ENCODE measurements at places on chromosomes 5 and 9.

DNA sequence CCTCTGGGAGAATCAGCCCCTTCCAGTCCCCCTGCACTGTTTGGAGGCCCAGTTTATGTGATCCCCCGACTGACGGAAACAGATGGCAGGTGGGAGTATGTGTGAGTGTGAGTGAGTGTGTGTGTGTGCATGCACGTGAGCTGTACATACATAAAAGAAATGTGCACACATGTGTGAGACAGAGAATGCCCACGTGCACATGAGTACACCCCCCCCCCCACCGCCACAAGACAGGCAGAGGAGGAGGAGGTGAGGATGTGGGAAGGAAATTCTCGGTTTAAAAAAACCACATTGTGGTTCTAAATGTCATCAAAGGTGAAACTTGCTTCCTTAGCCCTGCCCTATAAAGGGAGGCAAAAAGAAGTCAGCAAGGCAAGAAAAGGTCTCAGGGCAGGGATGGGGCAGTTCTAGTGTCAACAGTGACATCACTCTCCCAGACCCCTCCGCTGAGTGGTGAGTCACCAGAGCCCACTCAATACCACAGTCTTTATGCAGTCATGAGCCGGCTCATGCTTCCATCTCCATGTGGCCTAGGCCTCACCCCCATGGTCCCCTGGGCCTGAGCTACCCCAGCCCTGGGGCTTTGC is 79.2 kb upstream of the HSPA9 start:
- no peak for DNase-seq

DNA sequence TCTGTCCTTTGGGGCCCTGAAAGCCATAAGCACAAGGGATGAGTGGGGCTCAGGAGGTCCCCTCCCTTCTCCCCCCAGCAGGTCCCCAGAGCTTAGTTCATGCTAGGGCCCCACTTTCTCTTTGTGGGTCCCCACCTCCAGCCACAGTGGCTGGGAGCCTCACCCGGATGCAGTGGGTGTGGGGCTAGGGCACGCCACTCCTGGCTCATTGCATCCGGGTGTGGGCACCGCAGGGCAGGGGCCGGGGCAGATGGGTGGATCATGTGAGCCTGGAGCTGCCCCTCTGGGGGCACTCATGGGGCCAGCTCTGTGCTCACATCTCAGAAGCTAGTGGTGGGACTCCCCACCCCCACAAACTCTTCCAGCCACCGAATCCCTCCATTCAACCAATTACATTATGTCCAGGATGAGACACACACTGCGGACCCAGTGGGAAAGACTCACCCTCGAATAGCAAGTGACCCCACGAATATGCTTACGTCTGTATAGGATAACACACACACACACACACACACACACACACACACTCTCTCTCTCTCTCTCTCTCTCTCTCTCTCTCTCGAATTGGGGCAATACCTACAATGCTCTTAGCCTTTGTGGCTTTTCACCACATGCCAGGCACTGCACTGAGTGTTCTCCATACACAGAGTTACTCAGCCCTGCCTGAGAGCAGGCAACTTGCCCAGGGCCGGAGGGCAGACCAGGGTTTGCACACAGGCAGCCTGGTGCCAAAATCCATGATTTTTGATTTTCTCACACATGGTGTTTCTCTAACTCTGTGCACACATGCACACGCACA is 16.8 kb upstream of the PHYKPL start:
- DNase-seq, result no peak

DNA sequence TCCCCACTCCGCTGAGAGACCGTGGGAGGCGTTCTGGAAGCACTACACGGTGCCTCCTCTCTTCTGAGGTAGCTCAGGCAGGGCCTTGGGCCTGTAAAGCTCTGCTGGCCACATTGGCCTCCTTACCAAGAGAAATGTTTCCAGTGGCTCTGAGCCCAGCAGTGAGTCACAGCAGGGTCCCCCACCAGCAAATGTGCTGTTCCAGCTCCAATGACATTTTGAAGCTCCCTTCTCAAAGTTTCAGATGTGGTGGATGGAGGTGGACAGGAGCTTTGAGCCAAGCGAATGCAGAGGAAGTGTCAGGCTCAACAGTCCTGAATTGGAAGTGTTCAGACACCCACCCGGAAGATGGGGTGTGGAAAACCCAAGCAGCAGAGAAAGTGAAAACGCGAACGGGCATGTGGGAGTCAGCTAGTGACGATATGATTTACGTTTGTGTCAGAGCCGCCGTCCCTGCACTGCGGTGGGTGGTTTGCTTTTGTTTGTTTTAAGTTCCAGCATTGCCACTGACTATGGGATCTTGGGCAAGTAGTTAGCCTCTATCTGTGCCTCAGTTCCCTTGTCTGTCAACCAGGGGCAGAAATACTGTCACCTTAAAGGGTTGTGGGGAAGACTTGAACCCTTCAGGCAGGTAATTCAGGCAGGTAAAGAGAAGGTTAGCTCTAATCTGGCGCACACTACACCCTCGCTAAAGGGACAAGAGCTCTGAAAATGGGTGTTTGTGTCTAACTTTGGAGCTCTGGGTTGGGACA is 38.2 kb downstream of the C5orf15 start:
- DNase-seq, result no peak

DNA sequence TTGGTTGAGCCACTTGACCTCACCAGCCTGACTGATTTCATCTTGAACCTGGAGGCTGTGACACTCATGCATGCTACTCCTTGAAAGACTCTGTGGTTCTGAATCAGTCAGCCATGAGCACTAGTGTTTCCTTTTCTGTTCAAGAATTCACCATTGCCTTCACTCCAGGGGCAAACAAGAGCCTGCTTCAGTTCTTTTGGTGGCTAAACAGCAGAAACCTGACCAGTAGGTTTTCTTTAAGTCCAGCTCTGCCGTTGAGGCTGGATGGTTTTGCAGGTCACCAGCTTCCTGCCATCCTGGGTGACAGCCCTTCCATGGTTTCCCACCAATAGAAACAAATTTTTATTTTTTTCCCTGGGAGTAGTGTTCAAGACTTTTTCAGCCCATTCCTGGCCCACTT is 10.0 kb downstream of the NTRK2 start:
- no peak for DNase-seq

DNA sequence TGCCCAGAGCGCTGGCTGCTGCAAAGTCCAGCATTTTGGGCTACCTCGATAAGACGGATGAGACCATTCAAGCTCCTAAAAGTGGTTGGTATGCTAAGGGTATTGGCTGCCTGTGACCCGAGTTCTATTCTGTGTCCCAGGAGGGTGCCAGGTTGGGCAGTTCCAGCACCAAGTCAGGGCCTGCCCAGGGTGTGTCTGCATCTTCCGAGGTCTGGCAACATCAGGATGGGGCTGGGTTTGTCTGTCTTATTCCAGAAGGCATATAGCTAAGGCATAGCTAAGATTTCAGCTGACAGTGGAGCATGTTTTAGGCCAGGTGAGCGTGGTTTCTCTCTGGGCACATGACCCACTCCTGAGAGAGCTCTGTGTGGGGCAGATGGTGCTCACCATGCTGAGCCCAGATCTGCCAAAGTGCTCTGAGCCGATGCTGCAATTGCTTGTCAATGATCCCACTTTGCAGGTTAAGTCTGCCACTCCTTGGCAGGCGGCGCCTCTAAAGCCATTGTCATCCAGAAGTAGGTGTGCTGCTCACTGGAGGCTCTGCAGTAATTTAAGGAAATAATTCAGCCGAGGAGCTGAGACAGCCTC is 7.8 kb downstream of the SLC9A3 start:
- no peak for DNase-seq

DNA sequence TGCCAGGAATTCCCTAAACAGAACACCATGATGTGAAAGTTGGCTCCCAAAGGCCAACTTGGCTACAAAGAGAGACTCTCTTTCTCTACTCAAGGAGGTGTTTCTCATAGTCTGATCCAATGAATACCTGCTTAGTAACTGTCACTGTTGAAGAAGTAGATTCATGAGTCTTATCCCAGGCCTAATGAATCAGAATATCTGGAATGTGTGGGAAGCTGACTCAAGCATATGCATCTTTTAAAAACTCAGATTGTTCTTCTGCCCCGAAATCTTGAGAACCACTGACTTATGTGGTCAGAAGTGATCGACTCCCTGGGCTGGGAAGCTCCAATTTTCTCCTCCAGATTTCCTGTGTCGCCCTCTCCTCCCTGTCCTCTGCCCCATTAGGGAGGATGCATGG is 345.6 kb downstream of the PLK2 start:
- DNase-seq, result no peak

- DNase-seq, result no peak
These were observed 2.8 kb downstream of the TICAM2 start for GRCh38 chr5:115599502-115599901.

GRCh38 chr5:83764101-83764500 is 43.4 kb upstream of the HAPLN1 start:
- no peak for DNase-seq

GRCh38 chr5:80957031-80957761 is 3.0 kb upstream of the RASGRF2 start:
- no peak for DNase-seq
